A375 (cell line): ENCODE measurements at places on chromosomes 7 and 10. TPM values are rescaled to one million over a fixed set of nuclear protein-coding genes. Genes with fewer than 3 reads are reported as not detected.

The ETV1 gene
- total RNA-seq: 17.8 and 18.7 TPM in 2 replicates

The EN2 gene
- 3.6 and 5.5 TPM in 2 replicates for total RNA-seq

The KCND2 gene
- total RNA-seq: 0.30 TPM in 1 of 2 replicates, not detected in the other

The SPACDR gene
- total RNA-seq: 0.38 and 0.61 TPM in 2 replicates

The SFTPA1 gene
- not detected in 2 replicates for total RNA-seq

The PROSER2 gene
- total RNA-seq: 29.3 and 31.3 TPM in 2 replicates
